ENCODE measurements at places on chromosomes 12 and 14.

GRCh38 chr12:53480491-53481442 lies 18.5 kb downstream of the MAP3K12 start:
- DNase-seq = no peak

GRCh38 chr12:52439845-52440244 lies 5.7 kb upstream of the KRT75 start:
- no peak for DNase-seq

GRCh38 chr12:115209230-115209629 lies 525.3 kb upstream of the TBX3 start:
- no peak for DNase-seq

GRCh38 chr14:62592877-62593276 lies 452.4 kb downstream of the KCNH5 start:
- DNase-seq = no peak

DNA sequence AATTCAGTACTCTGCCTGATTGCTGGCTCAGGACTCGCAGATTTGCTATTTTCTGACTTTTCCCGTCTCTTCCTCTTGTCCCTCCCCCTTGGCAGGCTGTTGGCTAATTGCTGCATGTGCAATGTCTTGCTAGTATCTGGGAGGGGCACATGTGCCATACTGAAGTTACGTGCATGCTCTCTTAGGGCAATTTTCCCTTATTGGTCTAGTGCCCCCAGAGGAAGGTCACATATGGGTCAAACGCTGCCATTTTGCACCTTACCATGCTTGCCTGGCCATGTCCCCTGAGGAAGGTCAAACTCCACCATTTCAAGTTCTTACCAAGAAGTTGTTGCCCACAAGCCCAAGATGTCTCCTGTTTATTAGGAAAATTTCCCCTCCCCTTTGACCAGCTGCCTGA lies 13.9 kb upstream of the ERC1 start:
- DNase-seq = no peak

- no peak for DNase-seq
Observed at GRCh38 chr12:98948343-98948949, 303.4 kb downstream of the APAF1 start.

DNA sequence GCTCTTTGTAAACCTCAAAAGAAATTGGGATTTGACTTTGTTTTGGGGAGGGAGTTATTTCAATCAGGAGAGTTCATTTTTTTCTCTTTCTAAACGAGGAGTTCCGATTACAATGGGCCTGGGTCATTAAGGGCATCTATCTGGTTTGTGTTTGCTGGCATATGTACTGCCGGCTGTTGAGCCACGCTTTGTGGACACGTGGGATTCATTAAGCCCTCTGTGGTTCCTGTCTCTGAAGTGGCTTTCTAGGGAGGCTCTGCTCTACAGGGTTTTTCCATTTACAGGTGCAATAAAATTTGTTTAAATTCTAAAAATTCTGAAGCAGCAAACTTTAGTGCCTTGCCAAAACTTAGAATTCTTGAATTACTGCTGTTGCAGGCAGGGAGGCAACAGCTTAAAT lies 57.9 kb downstream of the GNS start:
- peak; percentile 21 for DNase-seq

DNA sequence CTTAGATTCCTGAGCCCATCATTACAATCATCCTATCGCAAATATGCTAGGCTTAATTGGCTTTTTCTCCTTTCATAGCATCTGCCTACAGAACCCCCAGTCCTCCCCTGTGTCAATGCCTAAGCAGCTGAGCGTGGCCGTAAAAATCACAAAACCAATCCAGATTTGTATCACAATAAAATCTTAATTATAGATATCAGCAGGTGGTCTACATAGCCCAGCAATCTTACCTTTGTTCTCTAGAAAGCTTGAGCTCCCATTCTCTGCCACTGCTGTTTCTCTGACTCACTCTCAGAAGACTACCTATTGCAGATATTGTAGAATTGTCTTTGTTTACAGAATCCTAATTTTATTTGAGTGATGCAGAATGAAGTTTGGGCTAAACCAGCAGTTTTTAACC lies 37.9 kb upstream of the PPM1A start:
- no peak for DNase-seq

DNA sequence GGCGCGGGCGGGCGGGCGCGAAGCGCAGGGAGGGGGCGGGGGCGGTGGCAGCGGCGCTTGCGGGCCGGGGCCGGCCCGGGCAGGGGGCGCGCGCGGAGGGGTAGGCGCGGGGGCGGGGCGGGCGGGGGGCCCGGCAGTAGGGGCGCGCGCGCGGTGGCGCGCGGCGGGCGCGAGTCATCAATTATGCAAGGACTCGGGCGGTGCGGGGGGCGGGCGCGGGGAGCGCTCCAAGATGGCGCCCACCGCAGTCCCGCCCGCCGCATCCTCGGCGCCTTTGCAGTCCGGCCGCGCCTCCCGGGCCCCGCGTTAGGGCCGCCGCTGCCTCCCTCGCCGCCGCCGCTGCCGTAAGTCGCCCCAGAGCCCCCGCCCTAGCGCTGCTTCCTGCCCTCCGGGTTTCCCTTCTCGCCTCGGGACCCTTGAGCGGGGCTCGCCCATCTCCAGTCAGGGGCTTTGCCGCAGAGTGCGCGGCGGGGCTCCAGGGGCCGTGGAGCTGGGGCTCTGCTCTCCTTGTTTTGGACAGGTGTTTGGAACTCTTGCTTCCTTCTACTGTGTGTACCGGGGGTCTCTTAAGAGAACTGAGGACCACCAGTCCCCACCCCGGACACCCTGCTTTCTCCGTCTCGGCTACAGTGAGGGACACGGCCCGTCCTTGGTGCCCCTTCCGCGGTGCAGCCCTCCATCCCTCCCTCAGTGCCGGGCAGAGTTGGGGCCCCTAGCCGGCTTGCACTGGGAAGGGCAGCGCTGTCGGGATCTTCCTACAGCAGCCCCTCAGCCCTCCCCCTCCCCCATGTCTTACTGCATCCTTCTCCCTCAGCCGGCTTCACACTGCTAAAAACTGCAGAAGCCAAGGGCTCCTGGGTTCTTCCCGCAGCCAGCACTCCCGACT lies at the start of gene SCN8A:
Gene SCN8A, plus strand, starts transcription at position 218 of the 886 bp plus-strand sequence. CDS start 71,585 bp downstream, outside the sequence.
- peak; percentile 24 for DNase-seq

DNA sequence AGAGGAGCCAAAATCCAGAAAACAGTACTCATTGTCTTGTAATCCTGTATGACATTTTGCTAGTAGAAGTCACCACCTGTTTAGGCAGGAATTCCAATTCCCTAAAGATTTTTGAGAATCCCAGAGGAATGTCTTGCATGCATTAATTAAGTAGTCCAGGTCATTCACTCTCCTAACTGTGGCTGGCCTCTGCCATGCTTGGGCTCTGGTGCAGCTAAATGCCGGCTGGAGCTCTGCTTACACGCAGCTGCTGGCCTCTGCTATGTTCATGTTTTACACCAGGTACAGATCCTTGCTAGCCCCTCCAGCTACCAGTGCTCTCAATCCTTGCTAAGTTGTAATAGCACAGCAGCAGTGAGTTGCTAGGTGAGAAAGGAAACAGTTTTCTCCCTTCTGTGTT lies 16.3 kb upstream of the HIF1A start:
- no peak for DNase-seq

Data from endothelial cell of umbilical vein (primary cell).